Activated CD4-positive, alpha-beta T cell treated with anti-CD3 and anti-CD28 coated beads for 24 hours (primary cell): ENCODE measurements at places on chromosomes 6 and 20.
A peak's percentile ranks its signal among the peaks of the same experiment; 100 is the strongest.

DNA sequence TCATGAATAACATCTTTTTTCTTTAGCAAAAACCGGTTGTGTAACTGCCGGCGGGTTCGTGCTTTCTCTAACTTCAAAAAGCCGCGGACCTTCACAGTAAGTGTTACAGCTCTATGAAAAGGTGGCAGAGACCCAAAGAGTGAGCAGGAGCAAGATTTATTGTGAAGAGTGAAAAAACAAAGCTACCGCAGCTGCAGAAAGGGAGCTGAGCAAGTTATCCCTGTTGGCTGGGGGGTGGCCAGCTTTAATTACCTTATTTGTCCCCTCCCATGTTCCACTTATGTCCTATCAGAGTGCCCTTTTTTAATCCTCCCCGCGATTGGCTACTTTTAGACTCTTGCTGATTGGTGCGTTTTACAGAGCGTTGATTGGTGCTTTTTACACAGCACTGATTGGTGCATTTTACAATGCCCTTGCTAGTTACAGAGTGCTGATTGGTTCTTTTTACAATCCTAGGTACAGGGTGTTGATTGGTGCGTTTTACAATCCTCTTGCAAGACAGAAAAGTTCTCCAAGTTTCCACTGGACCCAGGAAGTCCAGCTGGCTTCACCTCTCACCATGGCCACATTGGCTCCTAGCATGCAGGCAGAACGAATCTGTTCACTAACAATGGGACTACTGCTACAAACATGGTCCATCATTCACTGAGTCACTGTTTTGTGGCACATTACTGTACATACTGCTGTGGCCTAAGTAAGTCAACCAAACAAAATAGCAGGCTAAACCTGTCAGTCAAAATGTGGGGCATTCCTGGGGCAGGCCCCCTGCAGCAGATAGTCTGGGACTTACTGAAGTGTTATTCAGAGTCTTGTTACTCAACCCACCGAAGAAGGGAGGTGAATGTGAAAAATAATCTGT lies 52.8 kb downstream of the MYLIP start:
- no peak for DNase-seq

DNA sequence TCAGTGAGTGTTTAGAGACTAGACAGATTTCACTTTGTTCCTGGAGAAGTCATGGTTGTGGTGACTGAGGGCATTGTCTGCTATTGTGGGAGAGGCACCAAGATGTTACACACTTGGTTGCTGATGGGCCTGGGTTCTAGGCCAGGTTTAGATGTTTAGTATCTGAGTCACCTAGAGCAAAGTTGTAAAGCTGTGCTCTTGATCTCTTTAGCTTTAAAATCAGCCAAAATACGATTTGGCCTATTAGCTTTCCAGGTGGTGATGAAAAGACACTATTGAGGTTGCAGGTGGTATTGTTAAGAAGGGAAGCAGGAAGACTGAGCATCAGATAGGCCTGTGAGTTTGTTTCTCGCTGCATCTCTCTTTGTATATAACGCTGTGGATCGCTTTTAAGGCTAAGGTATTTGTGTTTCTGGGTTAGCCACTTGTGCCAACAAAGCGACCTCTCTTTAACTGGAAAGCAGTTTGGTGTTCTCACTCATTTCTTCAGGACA lies 48.6 kb downstream of the FOXO3 start:
- no peak for DNase-seq

DNA sequence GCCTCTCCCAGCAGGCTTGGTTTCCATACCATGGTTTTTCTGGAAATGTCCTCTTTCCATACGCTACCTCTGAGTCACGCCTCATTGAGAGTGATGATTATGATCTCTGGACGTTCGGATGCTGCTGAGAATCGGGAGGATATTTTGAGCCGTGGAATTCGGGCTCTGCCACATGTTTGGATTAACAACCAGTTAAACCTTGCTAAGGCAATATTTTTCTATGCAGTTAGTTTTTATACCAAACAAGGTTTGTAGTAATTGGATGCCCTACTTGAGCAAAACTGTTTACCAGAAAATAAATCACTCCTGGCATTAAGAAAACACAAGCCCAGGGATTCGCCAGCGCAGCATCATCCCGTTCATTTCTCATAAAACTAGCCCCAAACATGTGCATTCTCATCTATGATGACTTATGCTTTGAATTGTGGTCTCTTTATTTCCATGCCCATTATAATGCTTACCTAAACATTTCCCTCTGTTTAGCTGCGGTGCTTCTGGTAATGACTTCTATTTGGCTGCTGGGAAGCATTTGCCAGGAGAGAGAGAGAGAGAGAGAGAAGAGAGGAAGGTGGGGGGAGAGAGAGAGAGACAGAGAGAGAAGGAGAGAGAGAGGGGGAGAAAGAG lies 198.9 kb downstream of the CLIC5 start:
- DNase-seq, result no peak

- DNase-seq, result peak; percentile 28
Observed at GRCh38 chr6:31203345-31203979, 33.0 kb upstream of the POU5F1 start.

DNA sequence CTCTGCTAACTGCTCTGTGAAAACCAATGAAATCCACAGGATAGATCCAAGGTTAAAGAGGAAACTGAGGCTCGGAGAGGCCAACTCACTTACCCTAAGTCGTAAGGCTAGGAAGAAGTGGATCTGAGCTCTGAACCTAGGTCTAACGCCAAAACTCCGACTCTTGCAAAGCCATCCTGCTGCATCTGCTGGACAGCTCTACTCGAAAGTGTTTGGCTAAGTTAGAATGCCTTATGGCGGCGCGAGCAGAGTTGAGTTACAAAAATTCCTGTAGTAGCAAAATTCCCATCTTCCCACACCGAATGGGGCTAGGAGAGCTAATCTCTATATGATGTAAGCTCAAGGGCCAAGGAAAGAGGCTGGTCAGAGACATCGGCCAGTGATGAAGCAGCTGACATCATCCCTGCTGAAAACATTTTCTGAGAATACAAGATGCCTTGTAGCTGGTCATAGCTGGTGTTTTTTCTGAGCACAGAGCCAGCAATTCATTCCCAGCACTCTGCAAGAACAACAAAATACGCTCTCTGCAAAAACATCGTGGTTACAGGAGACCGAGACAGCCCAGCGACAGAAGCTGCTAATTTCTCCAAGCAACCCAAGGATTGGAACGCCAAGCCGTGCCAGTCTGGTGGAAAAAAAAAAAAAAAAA lies 1.8 kb downstream of the SPATA2 start:
- DNase-seq, result no peak

GRCh38 chr6:1786455-1787453 lies 177.0 kb downstream of the FOXC1 start:
- no peak for DNase-seq

DNA sequence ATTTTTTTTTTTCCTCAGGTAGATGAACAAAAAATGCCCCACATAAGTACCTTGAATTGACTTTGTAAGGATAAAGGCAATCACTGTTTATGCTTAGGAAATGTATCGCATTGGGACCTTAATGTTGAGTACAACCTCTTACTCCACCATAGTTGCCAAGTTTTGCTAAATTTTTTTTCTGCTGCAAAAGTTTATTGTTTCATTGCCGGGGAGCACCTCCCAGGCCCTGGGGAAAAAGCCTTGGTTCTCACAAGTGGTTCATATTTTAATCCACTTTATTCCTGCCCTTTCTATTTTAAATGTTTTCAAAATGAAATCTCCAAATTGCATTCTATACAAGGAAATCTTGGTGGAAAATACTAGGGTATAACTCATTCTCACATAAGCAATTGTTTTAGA lies 52.3 kb upstream of the UTRN start:
- no peak for DNase-seq

GRCh38 chr6:143677891-143678791 lies at the start of gene PHACTR2:
Gene PHACTR2, plus strand, starts transcription at chr6:143677965. Its CDS starts 199 bp downstream, at chr6:143678164.
- peak; percentile 30 for DNase-seq

DNA sequence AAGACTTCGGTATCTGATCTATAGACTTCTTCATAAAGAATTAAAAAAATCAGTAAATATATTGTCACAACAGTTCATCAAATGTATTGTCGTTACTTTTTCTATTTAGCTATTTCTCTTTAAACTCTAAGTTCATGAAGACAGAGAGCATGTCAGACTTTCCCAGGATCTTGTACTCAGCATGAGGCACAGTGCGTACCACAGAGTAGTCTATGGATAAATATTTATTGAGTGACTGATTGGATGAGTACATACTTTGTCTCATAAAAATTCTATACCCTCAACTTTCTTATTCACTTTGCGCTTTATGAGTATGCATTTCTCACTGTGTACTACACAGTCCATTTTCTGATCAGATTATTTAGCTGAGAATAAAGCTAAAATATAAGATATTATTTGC lies 1284.4 kb upstream of the ADGRB3 start:
- no peak for DNase-seq

DNA sequence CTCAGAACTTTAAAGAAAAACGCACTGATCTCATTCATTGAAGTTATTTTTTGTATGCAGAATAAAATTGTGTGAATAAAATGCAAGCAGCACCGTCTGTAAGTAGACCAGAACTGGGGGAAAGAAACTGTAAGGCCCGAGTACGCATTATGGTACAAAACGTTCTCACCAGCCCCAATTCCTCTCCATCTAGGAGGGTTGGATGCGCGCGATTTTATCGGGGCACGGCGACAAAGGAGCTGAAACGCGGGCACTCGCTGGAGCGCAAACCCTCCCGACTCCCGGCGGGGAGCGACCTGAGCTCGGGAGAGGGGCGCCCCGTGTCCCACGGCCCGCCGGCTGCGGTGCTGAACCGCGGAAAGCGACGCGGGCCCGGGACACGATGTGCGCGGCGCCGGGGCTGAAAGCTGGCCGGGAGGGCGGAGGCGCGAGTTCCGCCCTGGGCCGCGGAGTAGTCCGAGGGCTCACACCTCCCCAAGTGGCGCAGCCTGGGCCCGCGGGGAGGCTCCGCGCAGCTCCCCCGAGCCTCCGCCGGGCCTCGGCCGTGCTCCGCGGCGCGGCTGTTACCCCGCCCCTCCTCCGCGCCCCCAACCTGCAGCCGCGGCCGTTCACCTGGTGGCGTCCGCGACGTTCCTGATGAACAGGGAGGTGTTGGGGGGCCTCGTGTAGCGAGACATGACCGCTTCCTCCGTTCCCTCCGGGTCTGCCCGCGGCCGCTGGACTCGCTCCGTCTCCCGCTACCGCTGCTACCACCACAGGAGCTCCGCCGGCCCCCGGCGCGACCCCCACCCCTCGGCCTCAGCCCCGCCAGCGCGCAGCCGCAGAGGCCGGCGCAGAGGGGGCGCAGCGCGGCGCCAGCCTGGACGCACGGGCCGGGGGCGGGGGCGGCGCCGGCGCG lies at the start of gene SRSF12:
Gene SRSF12 (minus strand): TSS at position 861 of the 898 bp plus-strand sequence. CDS start 184 bp downstream, at position 677.
- peak; percentile 12 for DNase-seq

DNA sequence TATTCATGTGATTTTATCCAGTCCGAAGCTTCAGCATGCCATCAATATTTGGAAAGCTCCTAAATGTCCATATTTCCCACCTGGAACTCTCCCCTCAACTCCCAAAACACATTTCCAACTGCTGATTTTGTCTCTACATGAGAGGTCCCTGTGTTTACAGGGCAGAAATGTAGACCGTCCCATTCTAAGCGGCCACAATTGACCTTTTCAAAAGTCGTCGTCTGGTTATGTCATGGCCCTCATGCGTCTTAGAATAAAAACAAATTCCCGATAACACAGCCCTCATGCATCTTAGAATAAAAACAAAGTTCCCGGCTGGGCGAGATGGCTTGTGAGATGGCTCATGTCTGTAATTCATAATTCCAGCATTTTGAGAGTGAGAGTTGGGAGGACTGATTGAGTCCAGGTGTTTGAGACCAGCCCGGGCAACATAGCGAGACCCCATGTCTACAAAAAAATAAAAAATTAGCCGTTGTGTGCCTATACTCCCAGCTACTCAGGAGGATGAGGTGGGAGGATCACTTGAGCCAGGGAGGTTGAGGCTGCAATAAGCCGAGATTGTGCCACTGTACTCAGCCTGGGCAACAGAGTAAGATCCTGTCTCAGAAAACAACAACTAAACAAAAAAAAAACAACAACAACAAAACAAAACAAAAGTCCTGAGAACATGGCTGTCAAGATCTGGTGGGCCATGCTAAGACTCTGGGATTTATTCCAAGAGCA lies 6.4 kb upstream of the ZNF217 start:
- DNase-seq, result no peak

DNA sequence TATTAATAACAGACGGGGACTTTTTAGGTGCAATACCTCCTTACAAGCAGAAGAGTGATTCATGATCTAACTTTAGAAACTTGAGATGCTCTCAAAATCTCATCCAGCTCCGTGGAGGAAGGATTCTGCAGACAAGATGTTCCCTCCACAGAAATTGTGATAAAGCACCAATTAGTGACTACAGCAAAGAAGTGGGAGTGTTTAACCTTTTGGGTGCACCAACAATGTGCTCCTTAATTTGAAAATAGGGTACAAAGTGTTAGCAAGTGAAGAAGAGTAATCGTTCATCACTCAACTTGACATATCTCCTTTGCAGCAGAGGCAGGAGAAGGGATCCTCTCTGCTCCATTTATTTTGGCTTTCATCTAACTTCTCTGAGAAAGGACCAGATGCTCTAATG lies 22.8 kb upstream of the SCP2D1 start:
- no peak for DNase-seq

DNA sequence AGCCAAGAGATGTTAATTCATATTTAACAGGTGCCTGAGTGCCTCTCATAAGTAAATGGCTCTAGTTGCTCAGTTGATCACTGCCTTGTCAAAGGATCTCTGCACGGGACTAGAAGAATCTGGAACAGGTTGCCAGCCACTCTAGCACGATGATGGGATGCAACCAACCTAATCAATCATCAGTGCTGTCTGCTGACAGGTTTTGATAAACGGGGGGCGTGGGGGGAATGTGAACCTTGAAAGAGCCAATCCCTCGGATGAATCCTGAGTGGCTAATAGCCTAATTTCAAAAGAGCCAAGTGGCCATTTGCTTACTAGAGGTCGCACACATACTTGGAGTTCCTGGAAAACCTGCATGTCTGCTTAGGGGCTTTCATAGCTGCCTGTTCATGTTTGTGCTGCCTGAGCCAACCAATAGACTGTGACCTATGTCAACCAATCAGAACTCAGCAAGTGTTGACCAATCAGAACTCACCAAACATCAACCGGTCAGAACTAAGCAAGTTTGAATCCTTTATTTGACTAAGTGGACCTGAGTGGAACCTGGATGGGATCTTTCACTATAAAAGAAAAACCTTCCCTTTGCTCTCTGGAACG lies 43.5 kb upstream of the ECI2 start:
- no peak for DNase-seq

DNA sequence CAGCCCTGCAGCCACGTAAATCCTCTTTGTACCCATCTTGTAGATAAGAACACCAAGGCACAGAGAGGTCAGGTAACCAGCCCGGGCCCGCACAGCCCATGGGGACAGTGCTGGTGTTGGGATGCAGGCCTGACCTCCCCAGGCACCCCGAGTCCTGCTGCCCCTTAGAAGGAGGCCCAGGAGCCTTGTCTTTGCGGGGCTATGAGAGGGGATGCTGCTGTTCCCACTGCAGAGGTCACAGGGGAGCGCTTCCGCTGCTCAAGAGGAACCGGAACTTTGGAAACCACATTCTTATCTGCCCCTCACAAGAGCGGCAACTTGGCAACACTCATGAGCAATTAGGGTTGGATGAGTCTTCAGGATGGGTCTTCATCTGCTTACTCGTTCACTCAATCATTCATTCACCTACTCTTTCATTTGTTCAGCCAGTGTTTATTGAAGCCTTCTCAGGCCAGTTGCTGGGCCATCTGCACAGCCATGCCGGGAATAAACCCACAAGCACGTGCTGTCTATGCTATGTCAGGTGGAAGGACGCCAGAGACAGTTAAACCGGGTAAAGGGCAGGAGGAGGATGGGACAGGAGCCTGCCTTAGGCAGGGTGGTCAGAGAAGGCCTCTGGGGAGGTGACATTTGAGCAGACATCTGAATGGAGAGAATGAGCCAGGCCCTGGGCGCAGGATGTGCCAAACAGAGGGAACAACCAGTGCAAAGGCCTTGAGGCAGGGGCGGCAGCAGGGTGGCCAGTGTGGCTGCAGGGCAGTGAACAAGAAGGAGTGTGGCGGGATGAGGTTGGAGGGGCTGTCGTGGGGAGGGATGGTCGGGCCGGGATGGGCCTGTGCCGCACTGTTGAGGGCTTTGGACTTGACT lies 60.8 kb downstream of the RBM38 start:
- DNase-seq, result no peak
